ENCODE measurements at places on chromosomes 3 and 15. TPM values are rescaled to one million over a fixed set of nuclear protein-coding genes. Genes with fewer than 3 reads are reported as not detected.
A peak's percentile ranks its signal among the peaks of the same experiment; 100 is the strongest.

GRCh38 chr3:15269091-15269989, 63.0 kb downstream of the SH3BP5 start:
- DNase-seq, result peak; percentile 84
- H3K27me3 ChIP-seq, result no peaks in the 10 kb centered on the region
- no peak overlapping the region for H3K4me3 ChIP-seq
- H3K36me3 ChIP-seq, result no peaks in the 10 kb centered on the region
- H3K4me1 ChIP-seq, result peaks cover 15% of the 10 kb centered on the region
- peak overlapping the region; percentile 66 for H3K27ac ChIP-seq

DNA sequence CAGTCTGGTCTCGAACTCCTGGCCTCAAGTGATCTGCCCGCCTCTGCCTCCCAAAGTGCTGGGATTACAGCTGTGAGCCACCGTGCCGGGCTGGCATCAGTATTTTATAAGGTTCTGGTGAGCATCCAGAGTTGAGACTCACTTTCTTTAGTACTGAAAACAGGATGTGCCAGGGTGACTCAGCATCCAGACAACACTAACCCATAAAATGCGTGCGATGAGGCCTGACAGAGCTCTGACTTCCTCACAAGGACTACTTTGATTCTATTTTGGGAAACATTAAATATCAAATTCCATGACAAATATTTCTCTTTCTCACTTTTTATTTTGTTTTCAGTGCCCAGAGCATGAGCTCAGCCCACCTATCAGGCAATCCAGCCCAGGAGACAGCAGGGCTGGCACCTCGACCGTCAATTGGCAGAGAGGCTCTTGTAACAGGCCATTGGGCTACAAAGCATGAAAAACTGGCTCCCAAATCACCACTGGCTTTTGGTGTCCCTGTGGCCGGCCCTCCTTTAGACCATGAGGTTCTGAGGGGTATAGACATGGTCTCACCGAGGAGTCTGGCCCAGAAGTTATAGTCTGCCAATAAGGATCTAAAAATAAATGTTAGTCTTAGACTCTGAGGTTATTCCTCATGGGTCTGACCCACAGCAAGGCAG, 75.0 kb downstream of the FEM1B start:
- peaks cover 29% of the 10 kb centered on the region for H3K4me1 ChIP-seq

DNA sequence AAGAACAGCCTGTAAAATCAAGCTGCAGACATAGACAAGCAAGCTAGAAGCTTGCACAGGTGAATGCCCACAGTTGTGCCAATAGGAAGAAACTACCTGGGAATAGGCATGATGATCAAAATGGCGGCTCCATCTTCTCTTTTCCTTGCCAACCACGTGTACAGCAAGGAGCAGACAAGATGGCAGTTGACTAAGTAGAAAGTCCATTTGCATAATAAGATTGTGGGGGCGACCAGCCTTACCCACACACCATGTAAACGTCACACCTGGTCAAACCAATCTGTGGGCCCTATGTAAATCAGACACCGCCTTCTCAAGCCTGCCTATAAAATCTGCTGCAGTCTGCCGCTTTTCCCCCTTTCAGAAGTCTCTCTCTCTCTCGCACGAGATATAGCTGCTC, 25.1 kb upstream of the ANKRD34C start:
- no peaks in the 10 kb centered on the region for H3K4me1 ChIP-seq
- no peak for DNase-seq

- peaks cover 25% of the 10 kb centered on the region for H3K27me3 ChIP-seq
- H3K27ac ChIP-seq, result no peak overlapping the region
- H3K36me3 ChIP-seq, result no peaks in the 10 kb centered on the region
- no peak overlapping the region for H3K4me3 ChIP-seq
- DNase-seq, result no peak
Measured at GRCh38 chr3:196218155-196218712, 1.9 kb downstream of the SLC51A start.

GRCh38 chr15:52221730-52222129, 30.5 kb upstream of the GNB5 start:
- H3K4me3 ChIP-seq, result no peak overlapping the region
- no peak for DNase-seq

DNA sequence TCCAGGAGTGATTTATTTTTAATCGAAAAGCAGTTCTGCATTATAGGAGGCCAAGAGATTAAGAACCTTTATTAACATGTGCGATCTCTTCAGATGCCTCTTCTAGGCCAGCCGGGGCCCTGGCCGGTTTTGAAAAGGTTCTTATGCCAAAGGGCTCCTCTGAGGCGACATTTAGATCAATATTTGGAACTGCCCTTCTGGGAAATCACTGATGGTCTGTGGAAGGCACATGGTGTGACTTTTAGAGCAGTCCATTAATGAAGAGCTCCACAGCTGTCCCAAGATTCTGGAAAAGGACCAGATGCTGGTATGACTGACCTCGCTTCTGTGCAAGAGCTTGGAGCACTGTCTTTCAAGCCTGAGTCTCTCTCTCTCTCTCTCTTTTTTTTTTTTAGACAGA, 19.7 kb downstream of the MGLL start:
- H3K27ac ChIP-seq, result no peak overlapping the region
- H3K4me1 ChIP-seq, result peaks cover 25% of the 10 kb centered on the region
- no peaks in the 10 kb centered on the region for H3K36me3 ChIP-seq
- no peak for DNase-seq
- H3K27me3 ChIP-seq, result no peaks in the 10 kb centered on the region

- DNase-seq, result peak; percentile 65
- no peaks in the 10 kb centered on the region for H3K27me3 ChIP-seq
- peak overlapping the region; percentile 66 for H3K27ac ChIP-seq
- H3K4me3 ChIP-seq, result no peak overlapping the region
- peaks cover 68% of the 10 kb centered on the region for H3K4me1 ChIP-seq
Measured at GRCh38 chr15:101451266-101451799, 38.2 kb downstream of the PCSK6 start.

GRCh38 chr15:101675015-101675414, 22.8 kb upstream of the TM2D3 start:
- no peak overlapping the region for H3K4me3 ChIP-seq
- no peak overlapping the region for H3K27ac ChIP-seq
- DNase-seq, result no peak
- peaks cover 7% of the 10 kb centered on the region for H3K4me1 ChIP-seq
- no peaks in the 10 kb centered on the region for H3K27me3 ChIP-seq

GRCh38 chr3:54343495-54343894, 221.1 kb downstream of the CACNA2D3 start:
- H3K27me3 ChIP-seq, result no peaks in the 10 kb centered on the region
- no peak overlapping the region for H3K27ac ChIP-seq
- H3K4me3 ChIP-seq, result no peak overlapping the region
- no peaks in the 10 kb centered on the region for H3K36me3 ChIP-seq
- no peaks in the 10 kb centered on the region for H3K4me1 ChIP-seq
- DNase-seq, result no peak

GRCh38 chr3:69130689-69131088, 8.3 kb upstream of the LMOD3 start:
- no peaks in the 10 kb centered on the region for H3K27me3 ChIP-seq
- no peak for DNase-seq

The VGLL3 gene
- total RNA-seq, result 8.0 TPM

The GOLGA6B gene
- total RNA-seq, result not detected

The LRRC15 gene
- total RNA-seq, result 0.05 TPM

The TNFSF10 gene
- 21.9 TPM for total RNA-seq

The HGD gene
- not detected for total RNA-seq

The CADM2 gene
- total RNA-seq, result 2.0 TPM
